HCEC 1CT (cell line): ENCODE measurements at places on chromosomes 2 and 18.

GRCh38 chr2:109529532-109530449 is 84.0 kb downstream of the SEPTIN10 start:
- DNase-seq = no peak

DNA sequence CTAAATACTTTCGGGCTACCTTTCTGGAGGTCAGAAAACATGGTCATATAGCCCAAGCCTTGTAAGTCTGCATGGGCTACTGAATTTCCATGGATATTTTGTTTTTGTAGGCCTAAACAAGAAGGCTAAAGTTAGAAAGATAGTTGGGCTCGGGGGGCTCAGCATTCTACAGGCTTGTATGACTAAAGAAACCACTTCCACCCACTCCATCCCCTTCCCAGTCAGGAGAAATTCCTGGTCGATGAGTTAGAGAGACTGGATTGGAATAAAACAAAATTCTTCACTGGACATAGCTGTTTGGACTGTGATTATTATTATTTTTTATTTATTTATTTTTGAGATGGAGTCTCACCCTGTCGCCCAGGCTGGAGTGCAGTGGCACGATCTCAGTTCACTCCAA is 539.4 kb upstream of the TNP1 start:
- peak; percentile 48 for DNase-seq

DNA sequence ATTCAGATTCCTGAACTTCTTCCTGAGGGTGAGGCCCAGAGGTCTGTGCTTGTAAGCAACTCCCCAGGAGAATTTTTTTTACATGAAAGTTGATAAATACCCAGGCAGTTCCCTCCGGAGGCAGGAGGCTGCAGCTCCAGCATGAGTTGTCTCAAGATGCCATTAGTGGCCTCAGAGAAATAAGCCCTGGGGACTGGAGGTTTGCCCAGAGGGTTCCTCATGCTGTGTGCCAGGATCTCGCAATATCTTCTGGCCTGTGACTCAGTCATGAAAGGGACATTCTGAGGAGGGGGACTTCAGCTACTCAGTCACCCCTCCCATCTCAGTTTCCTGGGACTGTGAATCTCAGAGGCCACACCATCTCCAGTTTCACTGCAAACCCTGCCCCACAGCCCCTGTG is 49.9 kb downstream of the LYPD1 start:
- DNase-seq = no peak

DNA sequence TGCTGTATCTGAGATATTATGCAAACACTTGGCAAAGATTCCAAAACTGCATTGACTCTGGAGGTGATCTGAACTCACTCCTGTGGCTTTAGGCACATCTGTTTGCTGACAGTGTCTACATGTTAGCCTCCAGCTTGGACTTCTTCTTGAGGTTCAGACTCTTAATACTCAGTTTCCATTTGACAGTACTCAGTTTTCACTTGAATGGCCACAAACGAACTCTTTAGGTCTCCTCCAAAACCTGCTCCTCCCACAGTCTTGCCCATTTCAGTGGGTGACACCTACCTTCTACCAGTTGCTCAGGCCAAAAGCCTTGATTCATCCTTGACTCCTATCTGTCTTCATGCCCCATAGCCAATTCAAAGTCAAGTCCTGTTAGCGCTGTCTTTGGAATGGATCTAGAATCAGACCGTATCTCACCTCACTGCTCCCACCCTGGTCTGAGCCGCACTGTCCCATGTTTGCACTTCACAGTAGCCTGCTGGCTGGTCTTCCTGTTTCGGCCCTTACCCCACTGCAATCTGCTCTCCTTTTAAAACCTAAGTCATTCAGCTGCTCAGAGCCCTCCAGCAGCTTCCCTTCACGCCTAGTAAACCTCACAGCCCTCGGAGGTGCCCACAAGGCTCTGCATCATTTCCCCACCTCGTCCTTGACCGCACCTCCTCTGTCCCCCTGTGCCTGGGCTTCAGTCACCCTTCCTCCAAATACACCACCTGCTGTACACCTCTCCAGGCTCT is 10.5 kb downstream of the ATG16L1 start:
- no peak for DNase-seq

DNA sequence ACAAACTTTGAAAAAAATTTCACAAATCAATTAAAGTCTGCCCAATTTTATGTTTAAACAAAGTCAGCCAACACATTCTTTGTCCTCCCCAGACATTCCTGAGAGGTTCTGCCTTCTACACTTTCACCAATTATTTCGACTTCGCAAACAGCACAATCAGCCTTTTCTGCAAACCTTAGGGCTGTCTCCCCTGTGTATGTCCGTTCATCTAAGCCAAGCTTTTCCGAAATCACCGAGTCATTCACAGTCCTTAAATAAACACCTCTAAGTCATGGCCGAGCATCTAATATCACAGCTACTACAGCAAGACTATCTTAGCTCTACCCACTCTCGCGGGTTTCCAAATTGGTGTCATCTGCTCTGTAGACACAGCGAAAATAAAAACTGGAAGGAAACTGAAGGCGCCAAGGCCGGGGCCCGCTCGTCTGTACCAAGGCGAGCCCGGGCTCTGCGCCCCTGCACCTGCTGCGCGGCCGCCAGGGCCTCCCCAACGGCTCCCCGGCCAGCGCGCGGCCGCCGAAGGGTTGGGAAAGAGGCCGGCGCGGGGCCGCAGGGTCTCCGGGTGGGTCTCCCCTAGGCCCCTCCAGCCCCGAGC is 730 bp downstream of the ODC1 start:
- DNase-seq = peak; percentile 27

DNA sequence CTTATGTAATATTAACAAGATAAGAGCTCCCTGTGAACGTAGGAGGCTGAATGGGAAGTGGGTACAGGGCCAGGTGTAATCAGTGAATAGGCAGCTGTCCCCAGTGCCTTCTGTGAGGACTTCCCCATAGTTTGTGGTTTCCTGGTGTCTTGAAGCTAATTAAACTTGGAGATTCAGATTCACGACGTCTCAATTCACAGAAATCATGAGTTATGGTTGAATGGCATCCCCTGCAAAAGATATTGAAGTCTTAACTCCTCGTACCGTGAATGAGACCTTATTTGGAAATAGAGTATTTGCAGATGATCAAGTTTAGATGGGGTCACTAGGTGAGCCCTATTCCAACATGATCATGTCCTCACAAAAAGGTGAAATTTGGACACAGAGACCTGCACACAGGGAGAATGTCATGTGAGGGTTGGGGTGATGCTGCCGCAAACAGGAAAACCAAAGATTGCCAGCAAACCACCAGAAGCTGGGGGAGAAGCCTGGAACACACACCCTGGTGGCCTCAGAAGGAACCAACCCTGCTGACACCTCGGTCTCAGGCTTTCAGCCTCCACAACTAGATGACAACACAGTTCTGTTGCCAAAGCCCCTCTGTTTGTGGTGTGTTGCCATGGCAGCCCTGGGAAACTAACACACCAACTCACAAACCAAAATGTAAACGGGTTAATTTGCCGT is 13.2 kb downstream of the ARL4C start:
- DNase-seq = peak; percentile 5

- DNase-seq = no peak
Observed at GRCh38 chr2:222424729-222425671, 657 bp downstream of the SGPP2 start.

DNA sequence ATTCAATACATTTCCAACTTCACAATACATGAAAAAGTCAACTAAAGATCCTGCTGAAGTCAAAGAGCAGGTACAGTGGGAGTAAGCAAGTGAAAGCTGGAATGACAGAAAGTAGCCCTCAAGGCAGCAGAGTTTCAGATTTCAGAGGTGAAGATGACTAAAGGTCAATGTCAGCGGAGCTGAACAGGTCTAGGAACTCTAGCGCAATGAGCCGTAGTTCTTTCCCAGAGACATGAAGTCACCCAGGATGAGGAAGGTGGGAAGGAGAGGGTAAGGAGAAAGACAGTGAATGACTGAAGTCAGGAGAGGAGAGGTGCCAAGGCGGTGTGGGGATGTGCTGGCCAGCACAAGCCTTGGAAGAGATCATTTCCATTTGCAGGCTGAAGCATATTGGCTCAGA is 28.1 kb downstream of the PTPN2 start:
- DNase-seq = no peak

GRCh38 chr2:6474161-6475140 is 391.3 kb downstream of the CMPK2 start:
- DNase-seq = no peak

GRCh38 chr2:144350151-144350802 is 169.6 kb downstream of the ZEB2 start:
- DNase-seq = no peak

DNA sequence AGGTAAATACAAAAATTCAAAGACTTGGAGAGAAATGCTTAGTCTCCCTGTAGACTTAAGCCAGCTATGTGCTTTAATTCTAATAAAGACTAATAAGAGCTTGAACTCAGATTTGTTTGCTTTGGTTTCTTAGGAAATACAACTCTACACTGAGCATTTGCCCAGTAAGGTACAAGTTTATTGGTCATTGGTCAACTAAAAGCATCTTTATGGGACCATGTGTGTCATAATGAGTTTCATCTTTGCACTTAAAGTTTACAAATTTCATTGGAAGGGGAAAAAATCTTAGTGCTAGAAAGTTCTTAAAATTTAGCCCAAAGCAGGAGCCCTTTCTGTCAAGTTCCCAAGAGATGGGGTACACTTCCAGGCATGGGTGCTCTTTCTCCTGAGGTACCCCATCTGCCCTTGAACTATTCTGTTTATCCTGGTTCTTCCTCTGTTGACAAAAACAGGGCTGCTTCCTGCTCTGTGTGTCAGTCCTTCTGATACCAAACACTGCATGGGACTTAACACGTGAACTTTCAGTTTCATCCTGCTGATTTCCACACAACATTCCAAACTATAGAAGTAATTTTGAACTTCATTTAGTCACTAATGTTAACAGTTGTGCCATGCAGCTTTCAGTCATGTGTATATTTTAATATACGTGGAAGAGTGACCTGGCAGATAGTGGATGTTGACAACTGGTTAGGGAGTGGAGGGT is 200.2 kb downstream of the TPGS2 start:
- DNase-seq = peak; percentile 58

- DNase-seq = peak; percentile 76
Observed at GRCh38 chr2:224838335-224838734, 122.2 kb upstream of the CCDC195 start.

GRCh38 chr2:241072151-241072550 is 29.9 kb downstream of the MTERF4 start:
- DNase-seq = no peak

DNA sequence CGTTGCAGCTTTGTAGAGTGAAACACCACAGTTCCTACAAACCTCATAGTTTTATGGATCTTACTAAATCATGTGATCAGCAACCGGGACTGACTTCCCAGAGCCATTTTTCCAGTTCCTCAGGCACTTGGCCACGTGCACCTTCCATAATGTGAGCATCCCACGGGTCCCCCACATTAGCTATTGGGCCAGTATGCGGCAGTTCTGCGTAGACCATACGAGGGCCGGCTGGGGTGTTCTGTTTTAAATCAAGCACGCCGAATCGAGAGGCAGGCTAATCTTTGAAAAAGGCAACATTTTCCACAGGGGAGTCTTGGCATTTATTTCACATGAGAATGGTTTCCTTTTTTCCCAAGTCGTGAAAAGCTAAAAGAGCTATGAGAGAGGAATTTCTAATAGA is 135.6 kb upstream of the CCDC195 start:
- DNase-seq = no peak

GRCh38 chr2:145652571-145653545 is 1132.9 kb upstream of the ZEB2 start:
- peak; percentile 98 for DNase-seq

GRCh38 chr2:126902152-126902835 is 3.6 kb downstream of the TEX51 start:
- DNase-seq = no peak

DNA sequence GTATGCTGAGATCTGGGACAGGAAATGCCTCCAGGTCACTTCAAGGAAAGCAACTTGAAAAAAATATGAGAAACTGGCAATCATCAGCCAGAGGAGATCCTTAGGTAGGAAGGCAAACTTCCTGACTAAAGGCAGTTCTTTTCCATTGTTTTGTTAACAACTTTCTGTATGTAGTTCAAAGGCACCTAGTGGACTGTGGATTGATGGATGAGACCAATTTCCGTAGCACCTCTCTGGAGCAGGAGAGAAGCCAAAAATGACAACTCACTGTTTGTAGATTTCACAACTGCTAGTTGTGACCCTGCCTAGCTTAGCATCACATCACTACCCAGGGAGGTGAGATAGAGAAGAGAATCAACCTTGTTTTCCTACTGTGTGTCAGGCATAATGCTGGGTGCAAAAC is 21.8 kb upstream of the NOSTRIN start:
- DNase-seq = no peak

DNA sequence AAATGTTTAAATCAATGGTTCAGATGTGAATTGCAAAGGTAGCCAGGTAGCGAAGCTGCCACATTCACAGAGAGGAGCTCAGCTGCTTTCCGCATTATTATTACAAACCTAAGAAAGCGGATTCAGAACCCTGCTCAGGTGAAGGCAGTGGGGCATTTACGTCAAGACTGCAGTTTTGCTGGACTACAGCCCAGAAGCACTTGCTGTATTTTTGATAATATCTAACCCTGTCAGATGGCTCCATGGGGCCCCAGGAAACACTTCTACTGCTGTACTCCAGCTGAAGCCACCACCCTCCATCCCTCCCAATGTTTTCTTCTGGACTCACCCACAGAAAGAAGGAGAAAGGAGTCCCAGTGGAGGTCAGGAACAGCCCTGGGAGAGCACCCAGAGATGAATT is 96.9 kb downstream of the TPO start:
- no peak for DNase-seq

- DNase-seq = no peak
Observed at GRCh38 chr2:170714381-170715061, 616 bp upstream of the SP5 start.

- DNase-seq = no peak
Observed at GRCh38 chr2:39875914-39876267, 96.8 kb upstream of the THUMPD2 start.

DNA sequence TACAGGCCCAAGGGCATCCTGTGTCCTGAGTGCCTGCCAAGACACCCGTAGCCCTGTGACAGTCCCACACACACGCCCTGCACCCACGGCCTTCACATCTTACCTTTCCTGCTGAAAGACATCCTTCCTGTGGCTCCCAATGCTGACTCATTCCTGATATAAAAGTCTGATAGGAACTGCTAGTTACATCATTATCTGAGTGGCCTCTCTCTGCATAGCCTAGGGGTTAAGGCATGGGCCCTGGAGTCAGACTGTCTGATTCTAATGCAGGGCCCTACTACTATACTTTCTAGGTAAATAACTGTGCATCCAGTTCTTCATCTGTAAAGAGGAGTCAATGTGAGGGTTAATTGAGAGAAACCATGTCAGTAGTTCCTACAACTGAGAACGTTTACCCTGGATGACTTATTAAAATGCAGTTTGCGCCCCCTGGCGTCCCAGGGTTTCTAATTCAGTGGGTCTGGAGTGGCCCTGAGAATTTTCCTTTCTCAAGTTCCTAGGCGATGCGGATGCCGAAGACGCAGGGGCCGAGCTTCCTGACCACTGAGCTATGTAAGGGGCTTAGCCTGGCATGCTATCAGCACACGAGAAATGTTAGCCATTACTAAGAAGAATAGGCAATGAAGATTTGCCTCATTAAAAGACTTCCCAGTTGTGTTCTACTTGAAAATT is 6.0 kb upstream of the GPR45 start:
- peak; percentile 65 for DNase-seq
